ENCODE measurements at places on chromosomes 13 and 19.

- no peak for DNase-seq
Measured at GRCh38 chr19:13926010-13926409, 12.2 kb downstream of the PODNL1 start.

- peak; percentile 2 for DNase-seq
Measured at GRCh38 chr19:33134571-33135041, 2.7 kb downstream of the WDR88 start.

- no peak for DNase-seq
Measured at GRCh38 chr19:44620667-44621066, 7.3 kb downstream of the IGSF23 start.

- DNase-seq, result peak; percentile 50
Measured at GRCh38 chr19:35352448-35353304, 5.0 kb downstream of the FFAR1 start.

GRCh38 chr13:27619728-27620376 is 477 bp downstream of the LNX2 start:
- DNase-seq, result peak; percentile 8

DNA sequence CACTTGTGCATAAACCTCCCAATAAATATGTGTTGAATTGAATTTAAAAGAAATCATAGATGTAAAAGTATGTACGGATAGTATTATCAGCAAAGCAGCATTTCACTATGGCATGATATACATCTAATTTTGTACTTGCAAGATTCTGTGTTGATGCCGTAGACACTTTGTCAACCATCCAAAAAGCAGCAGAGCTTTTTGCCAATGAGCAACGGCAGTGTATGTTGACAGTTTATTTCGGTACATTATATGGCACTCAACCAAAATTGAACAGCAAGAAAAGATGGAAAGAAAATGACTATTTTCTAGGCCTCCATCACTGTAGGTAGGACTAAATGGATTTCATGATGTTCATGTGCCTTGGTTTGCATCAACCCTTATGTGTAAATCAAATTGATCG is 543.7 kb downstream of the DACH1 start:
- no peak for DNase-seq

- DNase-seq, result no peak
Measured at GRCh38 chr19:1259206-1259875, 9.8 kb upstream of the CIRBP start.

GRCh38 chr13:39417131-39417530 is 185.9 kb downstream of the LHFPL6 start:
- no peak for DNase-seq

DNA sequence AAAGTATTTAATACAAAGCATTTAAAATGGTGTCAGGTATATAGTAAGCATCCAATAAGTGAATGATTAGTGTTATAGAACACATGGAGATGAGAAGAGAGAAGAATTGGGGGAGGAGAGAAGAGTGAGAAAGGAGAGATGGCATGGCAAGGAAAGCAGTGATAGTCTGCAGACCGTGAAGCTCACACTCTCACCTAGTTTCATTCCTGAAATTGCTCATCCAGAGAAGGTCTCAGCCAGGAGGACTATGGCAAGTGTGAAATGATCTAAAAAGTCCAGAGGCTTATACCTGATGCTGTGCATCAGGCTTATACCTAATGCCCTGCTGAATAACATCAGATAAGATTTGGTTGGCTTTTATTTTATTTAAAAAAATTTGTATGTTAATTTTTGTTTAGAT is 351.6 kb upstream of the KLF12 start:
- no peak for DNase-seq

- DNase-seq, result no peak
Measured at GRCh38 chr19:55175117-55175867, 4.8 kb downstream of the SYT5 start.

DNA sequence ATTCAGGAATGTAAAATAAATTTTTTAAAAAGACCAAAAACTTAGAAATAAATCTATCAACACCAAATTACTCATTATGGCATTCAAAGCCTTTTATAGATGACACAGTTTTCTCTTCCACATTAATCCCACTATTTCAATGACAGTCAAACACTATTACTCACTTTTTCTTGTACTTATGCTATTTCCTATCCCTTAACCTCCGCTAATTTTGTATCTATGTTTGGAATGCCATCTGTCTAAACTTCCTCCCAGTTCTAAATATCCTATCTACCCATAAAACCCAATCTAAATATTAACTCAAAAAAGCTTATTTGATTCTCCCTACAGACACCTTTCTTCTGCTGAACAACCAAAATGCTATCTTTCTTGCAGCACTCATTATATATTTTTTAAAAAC is 203.5 kb downstream of the ENOX1 start:
- no peak for DNase-seq

- DNase-seq, result no peak
Measured at GRCh38 chr13:110575322-110576069, 14.0 kb upstream of the RAB20 start.

GRCh38 chr19:953445-954271 is 27.8 kb downstream of the ARID3A start:
- DNase-seq, result no peak

GRCh38 chr19:13275016-13275722 is 125.0 kb downstream of the IER2 start:
- DNase-seq, result no peak

- no peak for DNase-seq
Measured at GRCh38 chr13:29369060-29369743, 226.3 kb downstream of the SLC7A1 start.

DNA sequence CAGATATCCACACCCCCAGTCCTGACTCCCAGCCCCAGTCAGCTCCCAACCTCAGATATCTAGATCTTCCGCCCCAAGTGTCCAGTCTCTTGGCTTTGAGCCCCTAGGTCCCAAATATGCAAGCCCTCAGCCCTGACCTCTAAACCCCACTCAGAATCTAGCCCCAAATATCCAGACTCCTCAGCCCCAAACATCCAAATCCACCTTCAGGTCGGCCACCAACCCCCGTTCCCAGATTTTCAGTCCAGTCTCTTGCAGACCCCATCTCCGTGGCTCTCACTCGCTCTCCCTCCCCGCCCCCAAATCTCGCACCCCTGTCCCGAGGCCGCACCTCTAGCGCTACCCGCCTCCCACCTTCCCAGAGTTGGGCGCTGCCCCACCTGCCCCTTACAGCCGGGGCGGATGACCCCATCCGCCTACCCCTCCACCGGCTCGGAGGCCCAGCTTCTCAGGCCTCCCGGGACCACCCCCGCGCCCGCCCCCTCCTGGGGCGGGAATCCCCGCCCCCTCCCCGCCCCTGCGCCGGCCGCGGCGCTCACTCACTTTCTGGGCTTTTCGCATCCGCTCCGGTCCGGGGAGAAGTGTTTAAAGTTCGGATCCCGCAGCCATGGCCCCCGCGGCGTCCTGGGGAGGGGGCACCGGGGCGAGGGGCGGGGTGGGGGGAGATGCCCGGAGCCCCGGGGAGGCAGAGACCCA is 604 bp downstream of the ERFL start:
- DNase-seq, result no peak

All from T follicular helper cell (primary cell).